ENCODE measurements at places on chromosomes 5 and 9. TPM values are rescaled to one million over a fixed set of nuclear protein-coding genes. Genes with fewer than 3 reads are reported as not detected.

The MCTP1 gene
- total RNA-seq: 9.1 TPM

The C1QTNF3 gene
- total RNA-seq: 9.8 TPM

The FOXE1 gene
- total RNA-seq: not detected

The HAVCR1 gene
- 0.25 TPM for total RNA-seq

DNA sequence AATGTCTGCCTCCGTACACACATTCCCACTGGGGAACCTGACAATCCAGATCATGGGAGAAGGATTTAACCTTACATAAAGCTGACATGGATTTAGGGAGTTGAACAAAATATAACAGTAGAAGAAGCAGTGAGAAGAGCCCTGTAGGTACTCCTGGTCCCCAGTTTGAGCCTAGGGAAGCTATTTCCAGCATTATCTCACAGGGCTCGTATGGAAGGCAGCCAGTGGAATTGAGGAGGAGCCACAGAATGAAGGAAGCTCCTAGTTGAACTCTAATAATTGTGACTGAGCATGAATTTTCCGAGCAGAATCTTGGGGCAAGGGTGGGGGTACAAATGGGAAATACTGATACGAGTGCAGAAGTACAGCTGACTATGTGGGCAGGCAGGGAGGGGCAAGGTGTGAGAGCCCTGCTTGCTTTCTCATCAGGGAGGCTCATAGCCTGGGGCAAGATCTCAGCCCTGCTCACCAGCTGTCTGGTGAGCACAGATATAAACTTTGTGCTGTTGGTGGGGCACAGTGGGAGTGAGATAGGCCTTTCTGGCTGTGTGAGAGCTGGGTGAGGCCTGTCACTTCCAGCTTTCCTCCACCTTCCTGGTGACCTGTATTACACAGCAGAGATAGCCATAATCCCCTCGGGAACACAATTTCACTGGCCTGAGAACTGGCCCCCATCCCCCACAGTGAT, 290.7 kb upstream of the IL12B start:
- no peak for DNase-seq
- H3K36me3 ChIP-seq: peaks cover 8% of the 10 kb centered on the region
- no peak overlapping the region for H3K4me3 ChIP-seq
- peaks cover 18% of the 10 kb centered on the region for H3K4me1 ChIP-seq
- H3K27me3 ChIP-seq: no peaks in the 10 kb centered on the region

- no peak overlapping the region for H3K27ac ChIP-seq
- H3K4me1 ChIP-seq: no peaks in the 10 kb centered on the region
- H3K27me3 ChIP-seq: no peaks in the 10 kb centered on the region
- no peak overlapping the region for H3K4me3 ChIP-seq
Measured at GRCh38 chr5:21663082-21663481, 1190.1 kb downstream of the CDH12 start.

DNA sequence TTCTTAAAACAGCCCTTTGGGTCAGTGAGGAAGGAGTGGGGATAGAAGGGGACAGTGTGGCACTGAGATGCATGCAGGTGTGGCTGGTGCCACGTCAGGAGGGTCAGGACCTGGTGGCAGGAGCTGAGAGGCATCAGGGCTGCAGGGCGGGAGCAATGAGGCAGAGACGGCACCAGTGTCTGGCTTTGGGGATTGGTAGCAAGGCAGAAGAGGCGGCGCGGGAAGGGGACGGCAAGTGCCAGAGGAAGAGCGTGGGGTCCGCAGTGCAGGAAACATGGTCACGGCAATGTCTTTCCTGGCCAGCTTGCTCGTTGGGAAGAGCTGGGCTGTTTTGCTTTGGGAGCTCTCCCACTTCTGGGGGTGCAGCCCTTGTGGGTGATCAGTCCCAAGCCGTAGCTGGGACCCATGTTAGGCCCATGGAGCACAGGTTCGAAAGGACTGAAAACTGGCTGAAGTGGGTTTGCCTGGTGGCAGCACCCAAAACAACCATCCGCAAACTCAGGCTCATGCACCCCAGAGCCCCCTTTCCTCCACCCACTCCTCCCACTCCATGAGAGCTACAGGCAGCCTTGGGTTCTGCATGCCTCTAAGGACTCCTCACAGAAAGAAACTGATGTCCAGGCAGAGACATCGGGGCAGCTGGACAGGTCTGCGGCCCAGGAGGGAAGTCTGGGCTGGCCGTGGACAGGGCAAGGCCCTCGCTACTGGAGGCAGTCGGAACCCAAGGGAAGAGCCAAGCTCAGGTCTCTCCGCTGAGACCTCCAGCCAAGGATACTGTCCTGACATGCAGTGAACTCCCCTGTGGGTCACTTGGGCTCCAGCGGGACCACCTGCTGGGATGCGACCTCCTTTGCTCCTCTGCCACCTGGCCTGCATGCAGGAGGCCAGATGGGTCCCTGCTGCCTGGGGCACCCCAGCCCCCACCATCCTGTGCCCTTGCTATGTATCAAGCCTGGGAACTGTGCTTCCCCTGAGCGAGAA, 104.4 kb downstream of the ZNF354C start:
- no peaks in the 10 kb centered on the region for H3K27me3 ChIP-seq
- H3K27ac ChIP-seq: no peak overlapping the region
- no peak for DNase-seq
- H3K4me1 ChIP-seq: no peaks in the 10 kb centered on the region
- H3K36me3 ChIP-seq: no peaks in the 10 kb centered on the region
- no peak overlapping the region for H3K4me3 ChIP-seq

GRCh38 chr5:33997331-33997983, 10.4 kb downstream of the AMACR start:
- no peaks in the 10 kb centered on the region for H3K27me3 ChIP-seq
- H3K4me3 ChIP-seq: no peak overlapping the region
- H3K36me3 ChIP-seq: peaks cover 10% of the 10 kb centered on the region
- no peak overlapping the region for H3K27ac ChIP-seq
- peaks cover 4% of the 10 kb centered on the region for H3K4me1 ChIP-seq
- no peak for DNase-seq

DNA sequence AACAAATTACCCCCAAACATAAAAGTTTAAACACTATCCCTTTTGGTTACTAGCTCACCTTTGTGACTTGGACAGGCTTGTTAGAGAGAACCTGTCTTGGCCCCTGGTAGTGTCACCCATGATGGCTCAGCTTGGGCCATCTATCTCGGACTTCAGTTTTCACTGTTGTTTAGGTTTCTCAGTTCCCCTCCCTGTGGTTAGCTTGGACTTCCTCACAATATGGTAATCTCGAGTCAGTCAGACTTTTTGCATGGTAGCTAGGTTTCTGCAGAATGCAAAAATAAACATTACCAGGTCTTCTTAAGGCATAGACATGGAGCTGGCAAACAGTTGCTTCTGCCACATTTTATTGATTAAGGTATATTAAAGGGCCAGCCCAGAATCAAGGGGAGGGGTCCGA, 324.3 kb upstream of the RORB start:
- H3K36me3 ChIP-seq: no peaks in the 10 kb centered on the region
- H3K4me3 ChIP-seq: no peak overlapping the region
- H3K4me1 ChIP-seq: no peaks in the 10 kb centered on the region

DNA sequence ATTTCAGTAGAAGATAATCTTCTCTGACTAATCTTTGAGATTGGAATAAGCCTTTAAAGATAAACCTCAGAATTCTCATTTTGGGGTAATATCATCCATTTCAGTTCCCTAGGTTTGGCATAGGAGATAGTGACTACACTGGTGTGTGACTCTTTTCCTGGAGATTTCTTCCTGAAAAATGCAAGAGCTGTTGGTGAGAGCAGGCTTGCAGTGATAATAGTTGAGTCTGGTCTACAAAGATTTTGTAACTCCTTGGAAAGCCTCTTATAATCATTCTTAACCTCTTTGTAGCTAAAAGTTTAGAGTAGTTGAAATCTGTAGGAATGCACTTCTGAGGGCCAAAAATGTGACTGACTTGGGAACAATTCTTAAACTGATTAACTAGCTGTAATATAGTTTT, 23.4 kb downstream of the RANBP17 start:
- H3K27me3 ChIP-seq: no peaks in the 10 kb centered on the region
- no peak overlapping the region for H3K27ac ChIP-seq
- peaks cover 2% of the 10 kb centered on the region for H3K4me1 ChIP-seq
- H3K36me3 ChIP-seq: peaks cover 26% of the 10 kb centered on the region
- no peak overlapping the region for H3K4me3 ChIP-seq
- no peak for DNase-seq

DNA sequence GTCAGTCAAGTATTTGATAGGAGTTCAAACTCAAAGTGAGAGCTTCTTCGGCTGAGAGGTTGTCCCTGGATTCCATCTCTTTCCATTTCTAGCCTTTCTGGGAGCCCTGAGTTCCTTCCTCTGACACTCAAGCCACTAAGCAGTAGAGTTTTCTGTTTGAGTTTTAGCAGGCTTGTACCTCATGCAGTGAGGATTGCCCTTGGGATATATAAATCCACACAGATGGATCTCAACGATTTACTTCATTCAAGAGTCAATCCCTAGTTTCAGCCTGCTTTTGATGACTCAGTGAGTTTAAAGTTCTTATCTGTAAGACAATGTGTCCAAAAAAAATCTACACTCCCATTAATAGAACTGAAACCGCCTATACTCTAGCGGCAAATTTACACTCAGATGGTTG, 2240.9 kb upstream of the WWC1 start:
- H3K4me1 ChIP-seq: no peaks in the 10 kb centered on the region
- no peaks in the 10 kb centered on the region for H3K36me3 ChIP-seq
- H3K27ac ChIP-seq: no peak overlapping the region
- no peak for DNase-seq

GRCh38 chr5:89130851-89131250, 247.9 kb upstream of the MEF2C start:
- H3K27me3 ChIP-seq: no peaks in the 10 kb centered on the region
- H3K36me3 ChIP-seq: no peaks in the 10 kb centered on the region
- no peak for DNase-seq
- H3K4me1 ChIP-seq: peaks cover 12% of the 10 kb centered on the region
- no peak overlapping the region for H3K4me3 ChIP-seq
- no peak overlapping the region for H3K27ac ChIP-seq

DNA sequence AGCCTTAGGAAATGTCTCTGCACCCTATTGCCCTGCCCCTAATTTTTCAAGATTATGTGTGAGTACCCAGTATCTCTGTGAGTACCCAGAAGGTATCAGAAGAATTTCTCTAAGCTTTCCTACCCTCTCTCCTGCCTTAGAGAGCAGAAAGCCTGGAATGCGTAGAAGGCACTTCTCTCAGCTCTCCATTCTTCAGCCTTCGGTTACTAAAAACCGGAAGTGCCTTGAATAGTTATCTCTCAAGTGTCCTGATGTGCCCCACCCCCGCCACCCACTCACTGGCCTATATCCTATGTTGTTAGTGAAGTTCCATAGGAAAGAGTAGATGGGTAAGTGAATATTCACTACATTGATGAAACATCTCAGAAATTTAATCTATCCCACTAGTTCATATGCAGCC, 210.7 kb upstream of the CDH10 start:
- H3K4me1 ChIP-seq: no peaks in the 10 kb centered on the region
- no peak overlapping the region for H3K4me3 ChIP-seq
- no peaks in the 10 kb centered on the region for H3K27me3 ChIP-seq

- H3K4me1 ChIP-seq: no peaks in the 10 kb centered on the region
- H3K36me3 ChIP-seq: peaks cover 3% of the 10 kb centered on the region
- no peak overlapping the region for H3K27ac ChIP-seq
- H3K4me3 ChIP-seq: no peak overlapping the region
- H3K27me3 ChIP-seq: peaks cover 44% of the 10 kb centered on the region
Measured at GRCh38 chr5:158707534-158707933, 392.2 kb downstream of the EBF1 start.

DNA sequence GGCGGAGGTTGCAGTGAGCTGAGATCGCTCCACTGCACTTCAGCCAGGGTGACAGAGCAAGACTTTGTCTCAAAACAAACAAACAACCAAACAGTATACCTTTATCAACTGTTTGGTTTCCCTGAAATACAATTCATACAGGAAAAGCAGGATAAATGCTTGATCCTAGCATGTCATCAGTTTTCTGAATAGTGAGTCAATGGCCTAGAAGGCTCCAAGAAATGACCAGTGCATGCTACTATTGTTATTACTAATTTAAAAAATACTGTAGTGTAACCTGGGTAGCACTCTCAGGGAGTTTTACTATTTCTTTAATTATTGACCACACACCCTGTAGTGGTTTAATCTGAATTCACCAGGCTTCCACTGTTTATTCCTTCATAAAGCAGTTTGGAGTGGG, 101.0 kb upstream of the PTPN3 start:
- DNase-seq: no peak
- no peaks in the 10 kb centered on the region for H3K36me3 ChIP-seq
- no peak overlapping the region for H3K4me3 ChIP-seq
- H3K4me1 ChIP-seq: no peaks in the 10 kb centered on the region

DNA sequence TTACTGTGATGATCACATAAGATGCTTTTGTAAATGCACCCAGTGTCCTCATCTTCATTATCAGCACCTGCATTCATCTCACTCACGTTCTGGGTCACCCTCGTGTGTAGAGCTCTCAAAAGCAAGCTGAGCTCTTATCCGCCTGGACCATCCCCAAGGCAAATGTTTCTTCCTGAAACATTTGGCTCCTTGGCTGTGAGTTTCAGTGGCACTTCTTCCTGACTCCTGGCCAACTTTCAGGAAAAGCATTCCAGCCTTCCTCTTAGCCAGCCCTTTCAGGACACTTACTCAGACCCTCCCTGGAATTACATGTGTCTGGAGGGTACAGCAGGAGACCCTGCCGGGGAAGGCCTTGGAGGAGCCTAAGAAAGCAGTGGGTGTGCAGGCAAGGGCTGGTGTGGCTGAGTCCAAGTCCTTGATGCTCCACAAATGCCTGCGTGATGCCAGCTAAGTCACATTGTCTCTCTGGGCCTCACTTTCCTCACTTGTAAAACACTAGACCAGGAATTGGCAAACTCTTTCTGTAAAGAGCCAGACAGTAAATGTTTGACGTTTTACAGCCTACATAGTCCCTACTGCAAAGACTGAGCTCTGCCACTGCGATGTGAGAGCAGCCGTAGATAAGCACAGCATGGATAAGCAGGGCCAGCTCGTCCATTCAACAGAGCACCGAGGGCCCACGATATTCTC, 72.1 kb downstream of the PDE6A start:
- no peaks in the 10 kb centered on the region for H3K27me3 ChIP-seq
- H3K4me1 ChIP-seq: no peaks in the 10 kb centered on the region
- no peak overlapping the region for H3K4me3 ChIP-seq

DNA sequence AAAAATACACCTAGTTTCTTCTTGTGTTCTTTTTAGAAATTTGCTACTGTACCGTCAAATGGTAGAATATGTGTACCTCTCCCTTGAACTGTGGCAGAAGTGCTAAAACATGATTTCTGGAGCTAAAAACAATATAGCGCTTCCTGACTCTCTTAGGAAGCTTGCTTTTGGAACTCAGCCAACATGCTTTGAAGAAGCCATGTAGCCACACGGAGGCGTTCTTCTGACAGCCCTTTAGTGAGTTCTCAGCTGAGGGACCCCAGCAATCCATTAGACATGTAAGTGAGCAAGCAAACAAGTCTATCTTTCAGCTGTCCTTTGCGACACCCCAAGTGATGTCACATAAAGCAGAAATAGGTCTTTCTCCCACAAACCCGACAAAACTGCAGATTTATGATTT, 917.0 kb downstream of the CDH9 start:
- no peak for DNase-seq
- H3K27me3 ChIP-seq: no peaks in the 10 kb centered on the region
- H3K36me3 ChIP-seq: no peaks in the 10 kb centered on the region
- H3K27ac ChIP-seq: no peak overlapping the region

DNA sequence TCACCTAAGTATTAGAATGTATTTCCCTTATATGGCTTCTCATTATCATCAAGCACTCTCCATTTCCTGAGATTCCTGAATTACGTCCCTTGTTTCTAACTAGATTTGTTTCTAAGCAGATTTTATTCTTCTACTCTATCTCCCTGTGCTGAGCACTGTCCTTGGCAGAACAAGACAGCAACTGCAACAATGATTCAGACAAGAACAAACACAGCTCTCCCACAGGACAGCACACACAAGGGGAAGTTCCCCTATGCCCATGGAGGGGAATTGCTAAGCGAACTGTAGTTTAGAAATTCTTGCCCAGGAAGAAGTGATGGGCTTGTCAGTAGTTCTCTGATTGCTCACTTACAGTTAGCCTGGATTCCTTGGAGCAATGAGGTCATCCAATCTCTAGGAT, 759.9 kb downstream of the DTWD2 start:
- DNase-seq: no peak
- no peaks in the 10 kb centered on the region for H3K36me3 ChIP-seq
- no peak overlapping the region for H3K4me3 ChIP-seq
- H3K27ac ChIP-seq: no peak overlapping the region
